ENCODE measurements at places on chromosomes 13 and 19. TPM values are rescaled to one million over a fixed set of nuclear protein-coding genes. Genes with fewer than 3 reads are reported as not detected.

DNA sequence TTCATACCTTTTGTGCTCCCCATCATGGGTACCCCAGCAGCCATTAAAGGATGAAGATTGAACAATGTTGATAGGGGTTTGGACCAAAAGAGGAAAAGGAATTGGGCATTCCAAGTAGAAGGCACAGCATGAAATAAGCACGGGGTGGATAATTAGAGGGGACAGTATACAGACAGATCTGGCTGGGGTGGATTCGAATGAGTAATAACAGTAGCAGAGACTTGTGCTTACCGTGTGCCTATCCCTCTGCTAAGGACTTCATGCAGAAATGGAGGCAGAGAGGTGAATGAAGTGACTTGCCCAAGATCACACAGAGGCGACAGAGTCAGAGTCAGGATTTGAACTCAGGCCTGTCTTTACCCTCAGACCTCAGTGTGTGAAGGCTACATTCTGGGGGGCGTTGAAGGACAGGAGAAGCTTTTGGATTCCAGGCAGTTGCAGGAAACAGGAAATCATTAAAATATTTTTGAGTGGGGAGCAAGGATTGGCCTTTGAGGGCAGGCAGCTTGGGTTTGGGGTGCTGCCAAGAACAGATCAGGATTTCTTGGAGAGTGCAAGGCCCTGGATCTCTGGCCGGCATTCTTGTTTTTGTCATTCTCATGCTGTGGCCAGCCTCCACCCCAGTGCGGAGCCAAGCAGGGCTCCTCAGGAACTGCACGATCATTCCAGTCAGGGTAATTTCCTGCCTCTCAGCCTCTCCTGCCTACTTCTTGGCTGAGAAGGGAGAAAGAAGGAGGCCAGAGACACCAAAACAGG is 18.7 kb downstream of the PAF1 start:
- no peak for DNase-seq
- peaks cover 23% of the 10 kb centered on the region for H3K4me1 ChIP-seq
- H3K4me3 ChIP-seq: no peak overlapping the region
- H3K27me3 ChIP-seq: no peaks in the 10 kb centered on the region
- peaks cover 11% of the 10 kb centered on the region for H3K36me3 ChIP-seq

GRCh38 chr19:3375221-3376090 is 9.1 kb downstream of the NFIC start:
- no peak for DNase-seq
- no peak overlapping the region for H3K4me3 ChIP-seq
- no peaks in the 10 kb centered on the region for H3K27me3 ChIP-seq
- peak overlapping the region; percentile 96 for H3K27ac ChIP-seq
- peaks cover 24% of the 10 kb centered on the region for H3K4me1 ChIP-seq
- H3K36me3 ChIP-seq: no peaks in the 10 kb centered on the region

The CABP5 gene
- total RNA-seq: not detected

The FOXA3 gene
- 0.18 TPM for total RNA-seq

GRCh38 chr13:95250961-95251360 is 50.3 kb downstream of the ABCC4 start:
- H3K27ac ChIP-seq: no peak overlapping the region
- H3K27me3 ChIP-seq: no peaks in the 10 kb centered on the region
- no peak overlapping the region for H3K4me3 ChIP-seq
- no peaks in the 10 kb centered on the region for H3K4me1 ChIP-seq
- no peaks in the 10 kb centered on the region for H3K36me3 ChIP-seq

GRCh38 chr19:46299695-46300094 is 2.9 kb downstream of the HIF3A start:
- H3K4me1 ChIP-seq: peaks cover 54% of the 10 kb centered on the region
- peak overlapping the region; percentile 57 for H3K4me3 ChIP-seq
- DNase-seq: no peak
- H3K27ac ChIP-seq: peak overlapping the region; percentile 95
- H3K27me3 ChIP-seq: peaks cover 21% of the 10 kb centered on the region

DNA sequence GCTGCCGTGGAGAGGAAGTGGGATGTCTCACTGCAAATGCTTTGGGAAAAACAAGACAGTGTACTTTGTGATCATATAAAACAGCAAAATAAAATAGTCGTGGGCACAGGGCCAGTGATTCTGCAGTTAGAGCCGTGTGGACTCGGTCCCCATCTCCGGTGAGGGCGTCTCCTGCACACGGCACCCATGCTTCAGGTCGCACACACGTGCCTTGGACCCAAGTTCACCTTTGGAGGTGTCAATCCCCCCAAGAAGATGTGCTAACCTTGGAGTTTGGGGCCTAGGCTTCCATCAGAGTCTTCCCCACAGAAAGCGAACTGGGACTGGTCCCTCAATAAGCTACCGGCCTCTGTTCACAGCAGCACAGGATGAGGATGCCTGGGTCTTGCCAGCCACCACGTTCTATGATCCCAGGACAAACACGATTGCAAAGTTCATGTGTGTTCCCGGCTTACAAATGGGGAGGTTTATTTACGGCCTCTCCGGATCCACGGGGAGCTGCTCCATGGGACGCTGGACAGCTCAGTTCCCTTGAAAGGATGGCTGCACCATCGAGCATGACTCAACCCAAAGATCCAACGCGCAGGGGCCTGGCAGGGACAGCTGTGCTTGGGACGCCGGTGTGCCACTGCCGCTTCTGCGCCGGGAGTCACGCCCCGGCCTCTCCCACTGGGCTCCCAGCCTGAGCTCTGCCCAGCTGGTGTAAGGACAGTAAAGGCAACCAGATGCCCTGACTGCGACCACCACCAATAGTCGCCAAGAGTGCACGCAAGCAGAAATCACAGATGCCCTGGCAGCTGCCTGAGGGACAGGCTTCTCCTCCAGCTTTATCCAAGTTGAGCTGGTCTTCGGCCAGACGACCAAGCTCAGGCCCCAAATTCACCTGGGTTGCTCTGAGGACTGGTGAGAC is 8.6 kb downstream of the GAS6 start:
- no peak overlapping the region for H3K4me3 ChIP-seq
- H3K27ac ChIP-seq: peak overlapping the region; percentile 12
- no peaks in the 10 kb centered on the region for H3K36me3 ChIP-seq
- peaks cover 62% of the 10 kb centered on the region for H3K4me1 ChIP-seq
- H3K27me3 ChIP-seq: no peaks in the 10 kb centered on the region
